ENCODE measurements at places on chromosomes 13 and 19.

DNA sequence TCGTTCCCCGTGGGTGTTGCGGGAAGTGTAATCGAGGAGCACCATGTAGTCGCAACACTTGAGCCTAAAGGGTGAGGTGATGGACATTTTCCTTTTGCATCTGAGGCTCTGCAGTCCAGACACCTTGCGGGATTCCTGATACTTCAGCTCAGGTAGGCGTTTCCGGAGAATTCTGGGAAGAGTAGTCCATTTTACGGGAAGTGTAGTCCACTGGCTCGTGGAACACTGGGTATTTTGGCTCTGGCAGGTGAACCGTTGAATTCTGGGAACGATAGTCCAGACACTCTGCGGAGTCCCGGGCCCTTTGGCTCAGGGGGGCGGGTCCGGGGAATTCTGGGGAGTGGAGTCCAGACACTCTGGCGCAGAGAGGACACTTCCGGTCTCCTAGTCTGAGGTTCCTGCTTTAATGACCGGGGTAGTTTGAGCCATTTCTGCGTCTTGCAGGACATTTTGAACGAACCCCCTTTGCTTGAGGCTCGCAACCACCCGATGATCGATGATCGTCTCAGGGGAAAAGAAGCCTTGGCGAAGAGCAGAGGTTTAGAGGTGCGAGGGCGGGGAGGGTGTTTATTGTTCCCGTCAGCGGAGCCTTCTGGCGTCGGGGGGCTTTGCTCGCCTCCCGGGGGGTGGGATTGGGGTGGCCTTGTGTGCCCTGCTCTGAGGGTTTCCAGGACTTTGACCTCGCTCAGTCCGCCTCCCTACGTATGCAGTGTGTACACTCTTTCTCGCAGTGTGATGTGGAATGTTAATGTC lies at the start of gene ZNF223:
Gene ZNF223 (plus strand): TSS at position 387 of the 753 bp plus-strand sequence. CDS start 3,141 bp downstream, outside the sequence.
- DNase-seq, result peak; percentile 82

DNA sequence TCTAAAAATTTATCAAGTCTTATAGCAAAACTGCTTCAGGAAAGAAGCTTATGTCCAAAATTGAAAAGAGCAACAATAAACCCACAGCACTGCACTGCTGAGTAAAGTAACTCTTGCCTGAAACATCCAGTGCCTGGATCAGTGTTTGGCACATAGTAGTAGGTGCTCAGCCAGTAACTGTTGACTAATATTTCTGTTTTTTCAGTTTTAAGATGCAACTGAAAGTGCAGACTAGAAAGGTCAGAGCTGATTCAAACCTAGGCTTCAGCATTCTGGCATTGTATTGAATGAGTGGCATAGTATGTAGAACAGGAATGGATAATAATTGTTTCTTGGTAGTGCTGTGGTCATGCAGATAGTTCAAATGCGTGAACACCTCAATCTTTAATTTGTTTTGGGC lies 67.6 kb downstream of the UBL3 start:
- DNase-seq, result no peak

DNA sequence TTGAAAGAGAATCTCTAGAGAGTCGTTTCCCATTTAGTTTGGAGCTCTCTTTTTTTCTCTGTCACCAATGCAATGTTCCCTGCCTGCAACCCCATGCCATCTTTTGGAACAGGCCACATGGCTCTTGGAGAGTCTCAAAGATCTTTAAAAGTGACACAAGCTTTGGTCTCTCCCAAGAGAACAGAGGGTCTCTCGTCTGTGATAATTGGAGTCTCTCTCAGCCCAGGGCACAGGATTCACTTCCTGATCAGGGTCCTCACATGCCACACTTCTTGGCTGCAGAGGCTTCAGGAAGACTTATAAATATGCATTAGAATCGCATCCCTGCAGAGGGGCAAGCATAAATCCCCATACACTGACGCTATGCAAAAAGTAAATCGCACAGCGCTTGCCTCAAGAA lies 240.5 kb downstream of the IRS2 start:
- no peak for DNase-seq

DNA sequence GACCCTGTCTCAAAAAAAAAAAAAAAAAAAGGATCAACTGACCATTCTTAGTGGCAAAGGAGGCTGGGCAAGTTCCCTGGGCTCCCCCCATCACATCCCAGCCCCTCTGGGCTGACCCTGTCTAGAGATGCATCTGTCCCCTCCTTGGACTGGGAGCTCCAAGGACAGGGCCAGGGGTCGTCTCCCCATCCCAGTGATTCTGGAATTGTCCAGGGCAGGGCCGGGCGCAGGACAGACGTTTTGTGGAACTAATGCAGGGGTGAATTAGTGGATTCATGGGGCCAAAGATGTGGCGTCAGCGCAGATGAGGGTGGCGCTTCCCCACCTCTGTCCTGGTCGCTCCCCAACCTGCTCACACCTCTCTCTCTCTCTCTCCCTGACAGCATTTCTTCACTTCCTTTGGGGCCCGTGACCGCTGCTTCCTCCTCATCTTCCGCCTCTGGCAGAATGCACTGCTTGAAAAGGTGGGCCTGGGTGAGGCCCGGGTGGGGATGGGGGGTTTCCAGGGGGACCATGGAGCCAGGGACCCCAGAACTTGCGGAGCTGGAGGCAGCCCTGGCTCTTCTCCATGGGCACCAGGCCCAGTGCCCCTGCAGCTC lies 11.1 kb downstream of the GRAMD1A start:
- DNase-seq, result no peak

- no peak for DNase-seq
Observed at GRCh38 chr13:31631746-31632145, 107.6 kb upstream of the RXFP2 start.

- DNase-seq, result no peak
Observed at GRCh38 chr13:35979361-35979951, 151.7 kb downstream of the DCLK1 start.

- DNase-seq, result no peak
Observed at GRCh38 chr19:29785955-29786589, 25.7 kb upstream of the CCNE1 start.

DNA sequence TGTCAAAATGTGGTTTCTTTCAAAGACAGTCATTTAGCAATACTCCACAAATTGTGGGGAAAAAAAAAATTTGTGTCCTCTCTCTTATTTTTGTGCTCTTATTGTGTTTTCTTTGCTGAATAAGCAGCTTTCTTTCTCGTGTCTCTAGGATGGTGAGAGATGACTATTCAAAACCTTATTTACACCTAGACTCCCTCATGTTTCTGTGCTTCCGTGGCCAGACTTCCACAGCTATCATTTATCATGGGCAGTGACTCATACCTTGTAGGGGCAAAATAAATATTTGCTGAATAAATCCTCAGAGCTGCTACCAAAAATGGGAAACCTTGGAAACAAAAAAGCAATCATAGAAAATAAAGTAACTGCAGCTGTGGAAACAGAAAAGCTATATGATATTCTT lies 204.9 kb upstream of the MIR17HG start:
- DNase-seq, result no peak

GRCh38 chr19:52237197-52237596 lies 32.2 kb upstream of the ZNF766 start:
- no peak for DNase-seq
